ENCODE measurements at places on chromosomes 6 and 20.

GRCh38 chr20:32877507-32877906 is 18.8 kb downstream of the EFCAB8 start:
- DNase-seq: peak; percentile 49

- peak; percentile 78 for DNase-seq
Measured at GRCh38 chr6:32439602-32440214, at the start of gene HLA-DRA. Gene HLA-DRA, plus strand, starts transcription at chr6:32439887. Its CDS starts 64 bp downstream, at chr6:32439951.

- DNase-seq: no peak
Measured at GRCh38 chr20:45905505-45906079, 6.4 kb downstream of the PLTP start.

- DNase-seq: no peak
Measured at GRCh38 chr20:8144282-8145245, 12.5 kb downstream of the PLCB1 start.

GRCh38 chr6:140830666-140831065 is 1302.1 kb upstream of the GJE1 start:
- no peak for DNase-seq

DNA sequence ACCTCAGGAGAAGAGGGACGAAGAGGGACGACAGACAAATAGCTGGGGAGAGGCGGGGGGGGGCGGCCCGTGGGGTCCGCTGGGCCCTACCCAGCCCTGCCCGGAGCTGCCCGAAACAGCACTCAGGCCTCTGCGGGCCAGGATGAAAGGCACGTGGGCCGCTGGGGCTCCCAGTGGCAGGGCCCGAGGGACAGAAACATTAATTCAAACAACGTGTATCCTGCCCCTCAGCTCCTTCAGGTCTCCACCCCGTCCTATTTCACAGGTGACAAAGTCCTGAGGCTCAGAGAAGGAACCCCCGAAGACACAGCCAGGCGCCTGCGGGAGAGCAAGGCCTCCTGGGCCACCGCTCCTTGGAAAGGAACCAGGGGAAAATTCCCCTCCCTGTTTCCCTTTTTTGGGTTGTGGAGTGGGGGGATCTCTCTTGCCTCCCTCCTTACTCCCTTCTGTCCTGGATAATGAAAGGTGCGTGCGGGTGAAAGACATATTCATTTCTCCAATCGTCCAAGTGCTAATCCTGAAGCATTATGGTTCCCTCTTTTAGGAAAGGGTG is 93.3 kb downstream of the RNASET2 start:
- no peak for DNase-seq

GRCh38 chr6:92050216-92050615 is 1369.1 kb downstream of the EPHA7 start:
- DNase-seq: no peak

DNA sequence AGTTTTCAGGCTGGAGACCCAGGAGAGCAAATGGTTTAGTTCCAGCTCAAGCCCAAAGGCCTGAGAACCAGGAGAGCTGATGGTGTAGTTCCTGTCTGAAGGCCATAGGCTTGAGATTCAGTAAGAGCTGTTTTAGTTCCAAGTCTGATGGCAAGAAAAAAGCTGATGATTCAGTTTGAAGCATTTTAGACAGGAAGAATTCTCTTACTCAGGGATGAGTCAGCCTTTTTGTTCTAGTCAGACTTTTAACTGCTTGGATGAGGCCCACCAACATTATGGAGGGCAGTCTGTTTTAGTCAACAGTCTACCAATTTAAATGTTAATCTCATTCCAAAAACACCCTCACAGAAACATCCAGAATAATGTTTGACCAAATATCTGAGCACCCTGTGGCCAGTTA is 2.5 kb downstream of the ZSCAN26 start:
- DNase-seq: no peak

- no peak for DNase-seq
Measured at GRCh38 chr6:25150863-25151262, 128.3 kb upstream of the CARMIL1 start.

DNA sequence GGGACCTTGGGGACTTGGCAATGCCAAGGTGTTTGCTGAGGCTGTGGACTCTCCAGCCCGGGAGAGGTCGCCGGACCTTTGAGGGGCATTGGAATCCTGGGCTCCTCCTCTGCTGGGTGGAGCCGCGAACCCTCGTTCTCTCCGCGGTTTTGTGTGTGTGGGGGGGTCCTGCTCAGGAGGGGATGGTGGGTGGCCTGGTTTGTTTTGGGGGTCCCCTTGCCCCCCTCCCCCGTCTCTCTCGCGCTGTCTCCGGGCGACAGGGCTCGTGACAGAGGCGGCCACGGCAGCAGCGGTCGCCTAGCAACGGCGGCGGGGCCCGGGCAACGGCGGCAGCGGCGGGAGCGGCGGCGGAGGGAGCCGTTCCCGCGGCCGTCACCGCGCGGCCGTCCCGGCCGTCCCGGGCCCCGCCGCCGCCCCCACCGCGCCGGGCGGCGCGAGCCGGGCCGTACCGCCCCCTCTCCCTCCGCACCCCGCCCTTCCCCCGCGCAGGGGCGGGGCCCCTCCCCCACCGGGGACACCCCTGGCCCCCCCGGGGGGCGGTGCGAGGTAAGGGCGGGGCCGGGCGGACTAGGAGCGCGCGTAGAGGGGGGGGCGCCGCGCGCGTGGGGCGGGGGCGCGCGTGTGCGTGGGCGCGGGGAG is 7.8 kb downstream of the SYNGAP1 start:
- peak; percentile 67 for DNase-seq

- DNase-seq: peak; percentile 16
Measured at GRCh38 chr20:58719971-58720371, 27.4 kb downstream of the NPEPL1 start.

DNA sequence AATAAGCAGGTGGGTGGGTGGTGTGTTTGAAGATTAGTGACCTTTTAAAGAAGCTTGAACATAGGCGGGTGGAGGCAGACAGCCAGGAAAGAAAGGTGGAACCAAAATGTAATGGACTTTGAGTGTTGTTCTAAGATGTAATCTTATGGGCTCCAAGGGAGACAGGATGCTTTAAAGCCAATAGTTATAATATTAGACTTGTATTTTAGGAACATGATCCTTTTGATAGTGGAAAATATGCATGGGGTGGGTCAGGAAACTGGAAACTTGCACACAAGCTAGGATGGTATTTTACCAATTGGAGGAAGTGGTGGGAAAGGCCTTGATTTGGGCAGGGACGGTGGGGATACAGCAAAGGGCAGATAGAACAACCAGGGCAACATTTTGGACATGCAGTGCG is 151.8 kb upstream of the PDE7B start:
- no peak for DNase-seq

DNA sequence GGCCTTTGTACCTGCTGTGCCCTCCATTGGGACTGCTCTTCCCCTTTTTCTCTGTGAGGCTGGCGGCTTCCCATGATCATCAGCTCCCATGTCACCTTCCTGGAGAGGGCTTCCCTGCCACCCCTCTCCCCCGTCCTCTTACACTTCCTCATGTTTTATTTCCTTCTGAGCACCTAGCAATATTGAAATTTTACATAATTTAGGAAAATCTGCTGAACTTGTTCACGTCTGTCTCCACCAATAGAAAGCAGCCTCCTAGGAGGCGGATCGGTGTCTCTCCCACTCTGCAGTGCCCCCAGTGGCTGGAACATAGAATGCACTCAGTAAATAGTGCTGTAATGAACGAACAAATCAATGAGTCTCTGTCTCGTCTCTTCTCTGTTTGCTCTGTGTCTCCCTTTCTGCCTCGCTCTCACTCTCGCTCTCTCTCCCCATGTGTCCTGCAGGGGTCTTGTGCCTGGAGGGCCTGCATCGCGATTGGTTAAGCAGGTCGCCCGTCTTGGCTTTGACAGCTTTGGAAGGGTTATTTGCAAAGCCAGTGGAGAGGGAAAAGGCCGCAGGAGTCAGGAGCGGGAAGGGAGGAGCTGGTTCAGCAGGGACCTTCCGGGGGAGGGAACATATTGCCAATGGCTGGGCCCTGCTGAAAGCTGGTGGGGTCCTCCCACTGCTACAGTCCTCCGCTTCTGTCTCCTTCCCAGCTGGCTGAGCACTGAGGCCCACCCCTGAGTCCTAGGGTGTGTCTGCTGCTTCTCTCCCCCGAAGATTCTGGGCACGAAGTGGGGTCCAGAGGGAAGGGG is 12.1 kb upstream of the OCSTAMP start:
- DNase-seq: peak; percentile 90

GRCh38 chr6:8387942-8388437 is 47.4 kb downstream of the SLC35B3 start:
- DNase-seq: no peak
